ENCODE measurements at places on chromosomes 16 and 17.

- DNase-seq = no peak
Observed at GRCh38 chr16:53094013-53094630, 39.3 kb downstream of the CHD9 start.

GRCh38 chr16:72126429-72126765 lies 32.8 kb downstream of the DHX38 start:
- DNase-seq = no peak

GRCh38 chr16:3725276-3725675 lies 8.0 kb upstream of the TRAP1 start:
- no peak for DNase-seq

DNA sequence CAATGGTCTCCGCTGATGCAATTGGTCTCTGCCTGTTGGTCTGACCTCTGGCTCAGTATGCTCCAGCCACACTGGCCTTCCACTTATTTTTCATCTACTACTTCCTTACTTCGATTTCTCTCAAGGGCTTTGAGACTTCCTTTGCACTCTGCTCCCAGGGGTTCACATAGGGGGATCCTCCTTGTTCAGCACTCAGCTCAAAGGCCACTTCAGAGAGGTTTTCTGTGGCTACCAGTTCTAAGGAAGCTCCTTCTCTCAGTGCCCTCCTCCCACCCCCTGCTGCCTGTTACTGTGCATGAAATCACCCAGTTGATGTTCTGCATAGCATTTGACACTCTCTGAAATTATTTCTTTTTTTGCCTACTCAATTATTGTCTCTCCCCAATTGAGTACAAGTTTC lies 476.4 kb downstream of the HS3ST3B1 start:
- no peak for DNase-seq

DNA sequence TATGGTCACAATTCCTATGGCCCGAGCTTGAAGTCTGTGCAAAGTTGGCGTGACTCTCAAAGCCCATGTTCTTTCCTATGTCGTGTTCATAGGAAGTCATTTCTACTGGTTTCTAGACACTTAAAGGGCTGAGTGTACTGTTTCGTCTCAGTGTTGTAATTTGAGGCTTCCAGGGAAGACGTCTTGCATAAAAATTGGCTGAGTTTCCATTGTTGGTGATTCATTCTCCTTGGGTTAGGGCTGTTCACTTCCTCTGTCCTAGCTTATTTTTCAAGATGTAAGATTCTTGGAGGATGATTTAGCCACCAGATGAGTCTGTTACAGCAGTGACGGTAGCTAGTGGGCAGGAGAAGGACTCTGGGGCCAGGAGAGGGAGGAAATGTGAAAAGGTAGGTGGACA lies 43.1 kb downstream of the PIK3R5 start:
- no peak for DNase-seq

GRCh38 chr16:1776672-1776955 lies 3.7 kb upstream of the MRPS34 start:
- DNase-seq = no peak

DNA sequence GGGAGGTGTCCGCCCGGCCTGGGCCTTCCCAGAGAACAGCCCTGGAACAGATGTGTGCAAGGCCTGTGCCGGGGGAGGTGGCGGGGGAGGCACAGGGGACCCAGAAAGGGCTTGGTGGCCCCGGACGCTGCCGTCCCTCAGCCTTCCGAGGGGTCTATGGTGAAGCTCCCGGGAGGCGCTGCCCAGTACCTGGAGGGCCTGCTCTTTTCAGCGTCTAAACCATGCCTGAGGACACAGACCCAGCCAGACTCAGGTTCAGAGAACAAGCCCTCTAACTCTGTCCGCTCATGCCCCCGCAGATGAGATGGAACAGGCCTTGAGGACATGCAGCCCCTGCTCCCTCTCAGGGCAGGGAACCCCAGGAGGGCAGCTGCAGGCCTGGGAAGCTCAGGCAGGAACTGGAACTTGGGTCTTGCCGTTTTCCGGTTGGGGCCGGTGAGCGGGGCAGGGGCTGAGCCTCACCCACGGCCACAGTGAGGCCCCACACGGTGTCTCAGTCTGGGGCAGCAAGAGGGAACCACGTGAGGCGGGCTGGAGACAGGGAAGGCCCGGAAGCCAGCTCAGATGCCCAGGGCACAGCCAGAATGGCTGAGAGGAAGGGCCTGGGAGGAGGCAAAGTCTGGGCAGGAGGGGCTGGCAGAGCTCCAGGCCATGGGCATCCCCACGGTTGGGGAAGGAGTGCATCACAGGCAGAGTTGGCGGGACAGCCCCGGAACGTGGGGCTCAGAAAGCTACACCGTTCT lies 12.5 kb downstream of the SLC16A3 start:
- DNase-seq = peak; percentile 42

DNA sequence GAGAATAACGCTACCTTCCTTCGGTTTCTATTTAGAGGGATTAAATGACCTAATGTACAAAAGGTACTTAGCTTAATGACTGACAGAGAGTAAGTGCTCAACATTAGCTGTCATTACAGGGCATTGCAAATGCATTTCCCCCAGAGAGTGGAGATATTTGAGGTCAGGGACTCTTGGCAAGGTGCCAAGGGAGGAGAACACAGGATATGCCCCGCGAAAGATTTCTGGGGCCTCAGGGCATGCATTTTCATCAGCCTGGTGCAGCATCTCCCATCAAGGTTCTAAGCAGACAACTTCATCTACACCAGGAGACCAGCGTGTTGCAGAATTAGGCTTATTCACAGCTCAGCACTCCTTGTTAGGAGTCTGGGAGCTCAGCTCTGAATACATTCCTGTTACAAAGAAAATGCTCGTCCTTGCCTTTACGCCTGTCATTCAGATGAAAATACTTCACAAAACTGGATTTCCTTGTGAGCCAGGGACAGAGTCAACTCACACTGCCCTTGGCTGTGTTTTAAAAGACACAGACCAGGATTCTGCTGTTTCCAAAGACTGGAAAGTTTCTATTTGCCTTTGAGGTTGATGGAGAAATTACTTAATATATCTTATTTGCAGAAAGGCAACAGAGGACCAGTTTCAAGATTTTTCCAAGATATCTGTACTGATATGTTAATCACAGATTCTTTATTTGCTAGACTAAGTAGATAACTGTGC lies 108.2 kb downstream of the VAT1L start:
- no peak for DNase-seq

GRCh38 chr17:60959696-60960095 lies 282.0 kb downstream of the BCAS3 start:
- no peak for DNase-seq
